ENCODE measurements at places on chromosomes 5 and 9.
A peak's percentile ranks its signal among the peaks of the same experiment; 100 is the strongest.

DNA sequence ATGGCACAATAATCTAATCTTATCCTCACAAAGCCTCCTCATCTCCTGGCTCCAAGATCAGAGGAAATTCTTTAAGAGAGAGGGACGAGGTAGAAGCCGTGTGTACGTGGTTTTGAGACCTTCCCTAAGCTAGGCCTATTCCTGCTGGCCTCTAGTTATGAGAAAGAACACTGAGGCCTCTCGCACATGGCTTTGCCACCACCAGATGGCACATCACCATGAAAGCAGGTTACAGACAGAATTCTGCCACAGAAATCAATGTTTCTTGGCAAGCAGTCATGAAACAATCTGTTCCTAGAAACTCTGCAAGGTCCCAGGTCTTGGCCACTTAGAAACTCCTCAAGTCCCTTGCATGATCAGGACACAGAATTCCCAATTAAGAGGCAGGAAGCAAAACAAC, 268.2 kb upstream of the TAS2R1 start:
- DNase-seq, result no peak

GRCh38 chr5:17816944-17817343, 182.7 kb downstream of the TAF11L14 start:
- DNase-seq, result no peak

DNA sequence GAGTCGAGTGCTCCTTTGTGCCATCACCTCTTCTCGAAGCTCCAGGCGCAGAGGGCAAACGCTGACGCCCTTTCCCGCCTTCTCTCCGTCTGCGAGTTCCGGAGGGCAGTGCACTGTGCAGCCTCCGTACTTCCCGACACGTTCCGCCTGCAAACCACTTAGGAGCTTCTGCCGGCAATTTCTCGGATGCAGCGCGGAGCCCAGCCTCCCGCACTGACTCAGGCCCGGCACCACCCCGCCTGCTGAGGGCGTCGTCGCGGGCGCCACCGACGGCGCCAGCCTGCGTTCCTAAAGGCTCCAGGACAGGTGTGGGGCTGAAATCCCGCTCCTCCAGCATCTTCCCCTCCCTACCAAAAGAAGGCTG, 9.3 kb upstream of the TRIM36 start:
- DNase-seq, result no peak

GRCh38 chr5:36722900-36723299, 116.5 kb downstream of the SLC1A3 start:
- DNase-seq, result no peak

- DNase-seq, result no peak
These were observed 58.1 kb downstream of the MARCHF3 start for GRCh38 chr5:126972062-126972895.

DNA sequence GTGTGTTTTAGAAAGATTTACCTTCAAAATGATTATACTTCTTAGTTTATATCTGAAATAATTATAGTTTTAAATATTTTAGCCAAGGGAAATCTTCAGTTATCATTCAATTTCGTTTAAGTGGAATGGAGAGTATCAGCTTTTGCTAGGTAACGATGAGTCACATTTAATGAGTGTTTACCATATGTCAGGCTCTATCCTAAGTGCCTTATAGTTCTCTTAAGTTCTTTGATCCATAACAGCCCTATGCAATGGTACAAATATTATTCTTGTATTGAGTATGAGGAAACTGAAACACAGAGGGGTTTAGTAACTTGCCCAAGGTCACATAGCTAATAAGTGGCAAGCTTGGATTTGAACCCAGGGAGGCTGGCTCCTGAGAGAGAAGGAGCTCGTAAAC, 37.5 kb upstream of the SHB start:
- DNase-seq, result no peak

- no peak for DNase-seq
These were observed 127.9 kb upstream of the TARS1 start for GRCh38 chr5:33312571-33313549.

DNA sequence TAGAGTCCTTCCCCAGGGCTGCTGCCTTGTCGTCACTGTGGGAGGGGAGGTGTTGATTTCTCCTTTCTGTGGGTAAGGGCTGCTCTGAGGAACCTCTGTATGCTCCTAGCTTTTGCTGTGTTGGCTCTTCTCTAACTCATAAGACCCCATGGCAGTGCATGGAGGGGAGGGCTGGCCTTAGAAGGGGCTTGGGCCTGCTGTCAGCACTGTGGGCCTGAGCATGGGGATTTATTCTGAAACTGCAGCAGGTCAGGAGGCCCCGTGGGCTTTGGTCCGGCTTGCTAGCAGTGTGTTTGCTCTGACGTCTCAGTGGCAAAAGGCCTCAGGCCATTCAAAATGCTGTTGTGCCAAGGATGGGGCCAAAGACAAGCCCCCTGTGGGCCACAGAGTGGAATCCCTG, 6.8 kb downstream of the FGF18 start:
- no peak for DNase-seq

DNA sequence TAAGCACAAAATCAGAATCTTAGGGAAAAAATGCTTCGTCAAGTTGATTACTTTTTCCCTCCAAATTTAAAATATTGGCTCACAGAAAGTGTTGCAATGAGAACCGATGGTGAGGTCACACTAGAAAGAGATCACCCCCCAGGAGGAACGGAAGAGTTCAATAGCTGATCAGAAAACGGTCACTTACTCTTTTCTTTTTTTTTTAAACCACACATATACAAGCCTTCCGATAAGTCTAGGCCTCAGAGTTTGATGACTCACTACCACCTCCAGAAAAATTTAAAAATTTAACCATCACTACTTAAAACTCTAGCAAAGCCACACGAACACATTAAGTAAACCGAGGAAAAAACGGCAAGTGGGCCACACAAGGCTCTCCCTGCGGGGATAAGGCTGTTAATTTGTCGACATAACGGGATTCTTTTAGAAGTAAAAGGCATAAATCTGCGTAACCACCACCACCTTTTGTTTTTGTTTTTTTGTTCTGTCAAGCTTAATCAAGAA, 1.2 kb downstream of the SURF4 start:
- DNase-seq, result no peak

DNA sequence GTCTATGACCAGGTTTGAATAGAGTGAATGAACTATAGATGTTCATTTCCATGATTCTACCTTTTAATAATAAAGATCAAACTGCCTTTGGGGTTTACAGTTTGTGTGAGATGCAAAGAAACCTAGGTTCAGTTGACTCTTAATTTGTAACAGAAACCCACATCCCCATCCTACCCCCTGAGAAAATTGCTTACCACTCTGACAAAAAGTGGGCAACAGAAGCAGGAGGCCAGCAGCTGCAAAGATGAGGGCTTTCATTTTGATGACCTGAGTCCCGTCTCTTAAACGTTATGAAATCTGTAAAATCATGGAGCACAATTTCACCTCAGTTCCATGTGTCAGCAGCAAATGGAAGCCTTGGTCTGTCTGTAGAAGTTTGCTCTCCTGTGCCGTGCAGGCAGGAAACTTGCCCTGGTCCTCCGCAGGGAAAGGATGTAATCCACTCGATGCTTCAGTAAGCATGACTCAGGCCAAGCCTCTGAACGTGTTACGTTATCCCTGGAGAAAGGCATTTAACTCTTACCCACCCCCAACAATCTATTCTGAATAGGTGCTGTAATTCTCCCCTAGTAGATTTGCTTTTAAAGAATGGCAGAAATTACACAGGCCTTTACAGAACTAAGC, at the start of gene F2RL2:
TSS of gene F2RL2 (minus strand) at position 431 of the 624 bp plus-strand sequence. CDS start at position 258, 173 bp downstream.
- DNase-seq, result no peak

DNA sequence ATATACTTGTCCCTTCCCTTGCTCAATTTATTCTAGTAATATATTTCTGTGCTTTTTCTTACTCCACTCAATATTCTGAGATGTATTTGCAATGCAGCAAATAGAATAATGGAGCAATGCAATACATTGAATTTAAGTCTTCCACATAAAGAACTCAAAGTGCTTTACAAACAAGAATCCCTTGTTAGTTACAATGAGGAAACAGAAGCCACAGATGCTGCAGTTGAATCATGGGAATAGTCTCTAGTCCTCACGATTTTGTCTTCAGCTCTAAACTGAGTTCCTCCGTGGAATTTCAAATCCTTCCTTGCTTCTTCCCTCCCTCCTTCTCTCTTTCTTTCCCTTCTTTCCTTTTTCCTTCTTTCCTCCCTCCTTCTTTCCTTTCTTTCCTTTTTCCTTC, 12.5 kb upstream of the TAS2R1 start:
- DNase-seq, result no peak

DNA sequence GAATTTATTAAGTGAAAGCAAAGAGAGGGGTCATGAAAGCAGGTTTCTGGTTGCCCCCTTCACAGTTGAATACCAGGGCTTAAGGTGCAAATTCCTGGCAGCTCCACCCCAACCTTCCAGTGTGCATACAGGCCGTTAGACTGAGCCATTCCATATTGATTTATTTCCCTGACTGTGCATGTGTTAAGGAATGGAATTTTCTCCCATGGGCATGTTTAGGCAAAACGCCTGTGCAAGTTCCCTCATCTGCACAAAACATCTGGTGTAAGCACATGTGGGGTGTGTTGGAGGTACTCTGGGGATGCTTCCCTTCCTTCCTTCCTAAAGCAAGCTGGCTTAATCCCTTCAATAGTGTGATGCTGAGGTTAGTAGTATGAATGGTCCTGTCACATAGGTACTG, 1470.6 kb downstream of the MAT2B start:
- DNase-seq, result no peak

- no peak for DNase-seq
These were observed 30.1 kb upstream of the CFAP157 start for GRCh38 chr9:127676638-127677037.

- peak; percentile 36 for DNase-seq
These were observed 56.0 kb downstream of the WHRN start for GRCh38 chr9:114449236-114449635.

GRCh38 chr5:123756816-123757215, 244.8 kb downstream of the CSNK1G3 start:
- DNase-seq, result no peak

DNA sequence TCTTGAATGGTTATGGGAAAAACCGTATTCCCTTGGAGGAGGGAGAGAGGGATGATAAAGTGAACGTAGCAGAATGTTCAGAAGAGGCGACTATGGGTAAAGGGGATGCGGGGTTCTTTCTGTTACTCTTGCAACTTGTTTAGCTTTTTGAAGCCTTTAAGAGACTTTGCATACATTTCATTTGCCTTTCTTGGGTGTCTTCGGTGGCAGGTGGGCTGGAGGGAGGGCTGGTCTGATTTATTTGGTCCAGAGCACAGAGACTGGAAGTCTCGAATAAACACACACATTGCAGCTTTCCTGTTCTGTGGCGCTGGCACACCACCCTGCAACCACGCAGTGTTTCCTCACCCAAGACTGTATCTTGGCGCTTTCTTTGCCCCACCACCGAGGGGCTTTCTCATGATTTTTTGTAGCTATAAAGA, 23.2 kb downstream of the TTF1 start:
- no peak for DNase-seq

- no peak for DNase-seq
These were observed 112.3 kb upstream of the FCN2 start for GRCh38 chr9:134768332-134768708.

DNA sequence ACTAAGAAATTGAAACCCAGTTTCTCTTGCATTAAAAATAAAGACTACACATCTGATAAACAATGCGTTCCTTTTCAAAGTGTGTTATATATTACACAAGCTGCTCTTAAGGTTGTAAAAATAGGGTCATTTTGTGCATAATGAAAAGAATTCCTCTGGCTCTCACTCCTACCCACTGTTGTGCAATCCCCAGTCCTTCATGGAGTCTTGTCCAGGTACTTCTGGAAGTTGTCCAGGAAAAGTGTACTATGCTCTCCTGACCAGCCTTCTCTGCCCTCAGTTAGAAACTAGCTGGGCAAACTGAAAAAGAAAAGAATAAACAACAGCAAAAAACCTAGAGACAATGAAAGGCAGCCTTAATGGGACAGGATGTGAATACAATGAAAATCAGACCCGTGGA, 345.5 kb upstream of the PAPPA start:
- DNase-seq, result no peak

DNA sequence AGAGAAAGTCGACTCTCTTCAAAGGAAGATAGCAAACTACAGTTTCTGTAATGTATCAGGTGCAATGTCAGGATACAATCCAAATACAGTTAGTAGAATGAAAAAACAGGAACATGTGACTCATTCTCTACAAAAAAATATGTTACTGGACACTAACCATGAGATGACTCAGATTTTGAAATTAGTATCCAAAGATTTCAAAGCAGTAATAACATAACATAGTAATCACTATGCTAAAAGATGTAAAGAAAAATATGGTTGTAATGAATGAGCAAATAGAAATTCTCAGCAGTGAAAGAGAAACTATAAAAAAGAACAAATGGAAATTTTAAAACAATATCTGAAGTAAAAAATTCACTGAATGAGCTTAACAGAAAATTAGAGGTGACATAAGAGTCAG, 42.3 kb downstream of the SHOC1 start:
- no peak for DNase-seq

- no peak for DNase-seq
These were observed 364.7 kb downstream of the CAAP1 start for GRCh38 chr9:26527931-26528330.

DNA sequence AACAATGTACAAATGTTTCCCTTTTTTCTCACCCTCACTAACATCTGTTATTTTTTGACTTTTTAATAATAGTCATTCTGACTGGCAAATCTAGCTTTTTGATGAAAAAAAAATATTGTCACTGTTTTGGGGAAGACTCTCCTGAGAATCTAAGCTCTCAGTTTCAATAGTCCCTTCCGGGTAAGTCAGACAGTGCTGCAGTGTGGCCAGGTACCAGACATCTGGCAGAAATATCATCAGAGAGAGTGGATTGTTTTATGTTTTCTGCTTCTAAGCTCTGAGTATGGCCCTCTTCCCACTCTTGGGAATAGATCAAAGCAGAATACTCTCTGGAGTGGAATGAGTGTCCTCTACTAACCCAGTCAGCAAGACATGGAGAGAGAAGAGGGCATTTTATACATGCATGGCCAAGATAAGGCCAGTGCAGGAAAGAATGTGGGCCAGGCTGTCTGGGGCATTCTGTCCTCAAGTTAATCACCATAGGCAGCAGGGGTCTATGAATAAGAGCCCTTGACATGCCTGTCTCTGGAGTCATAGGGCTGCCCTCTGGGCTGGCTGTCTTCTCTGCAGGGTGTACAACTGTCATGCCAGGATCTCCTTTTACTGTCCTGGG, 38.5 kb upstream of the OR2S2 start:
- DNase-seq, result no peak

- DNase-seq, result no peak
These were observed 140.5 kb downstream of the DIRAS2 start for GRCh38 chr9:90502134-90502533.

DNA sequence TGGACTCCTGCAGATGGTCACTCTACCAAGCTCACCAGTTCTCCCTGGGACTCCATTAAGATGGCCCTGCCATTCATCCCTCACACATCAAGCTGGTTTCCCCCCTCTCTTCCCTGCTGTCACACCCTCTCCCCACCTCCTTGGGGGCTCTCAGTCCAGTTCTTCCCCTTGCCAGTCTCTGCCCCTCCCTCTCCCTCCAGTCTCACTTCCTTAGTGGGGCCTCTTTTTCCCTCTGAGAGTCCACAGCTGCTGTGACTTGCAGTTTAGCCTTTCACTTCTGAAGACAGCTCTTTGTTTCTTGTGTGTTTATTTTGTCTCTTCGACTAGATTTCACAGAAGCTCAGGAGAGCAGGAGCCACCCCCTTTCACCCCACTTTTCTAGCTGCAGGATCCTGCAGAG, 10.5 kb downstream of the DOCK2 start:
- DNase-seq, result no peak

Data from coronary artery (tissue), 2 donors.